NCI-H526 (cell line): ENCODE measurements at places on chromosomes 12 and 14.

DNA sequence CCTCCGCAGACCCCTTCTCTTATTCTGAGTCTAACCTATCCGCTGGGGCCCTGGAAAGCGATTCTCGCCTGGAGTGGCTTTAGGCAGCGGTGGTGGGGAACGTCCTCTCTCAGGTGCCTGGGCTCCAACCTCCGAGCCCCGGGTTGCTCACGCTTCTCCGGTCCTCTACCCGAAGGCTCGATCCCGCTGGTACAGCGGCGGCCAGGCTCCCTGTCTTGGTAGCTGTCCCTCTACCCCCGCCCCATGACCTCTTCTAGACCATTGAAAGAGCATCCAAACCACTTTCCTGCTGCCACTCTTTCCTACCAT is 505 bp upstream of the HEBP1 start:
- DNase-seq, result peak; percentile 34

DNA sequence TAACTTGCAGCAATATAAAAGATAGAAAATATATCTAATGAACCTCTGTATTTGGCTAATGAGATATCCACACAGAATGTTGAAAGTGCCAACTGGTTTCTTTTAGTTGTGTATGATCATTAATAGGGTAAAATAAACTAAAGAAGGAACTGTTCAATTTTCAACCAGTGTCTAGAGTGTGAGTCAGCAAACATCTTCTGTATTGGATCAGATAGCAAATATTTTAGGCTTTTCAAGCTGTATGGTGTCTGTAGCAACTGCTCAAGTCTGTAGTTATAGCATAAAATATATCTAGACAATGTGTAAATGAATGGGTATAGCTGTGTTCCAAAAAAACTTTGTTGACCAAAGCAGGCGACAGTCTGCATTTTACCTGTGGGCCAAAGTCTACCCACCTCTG is 23.5 kb upstream of the NOVA1 start:
- DNase-seq, result no peak

GRCh38 chr14:74507085-74507484 is 13.5 kb downstream of the ISCA2 start:
- DNase-seq, result no peak

DNA sequence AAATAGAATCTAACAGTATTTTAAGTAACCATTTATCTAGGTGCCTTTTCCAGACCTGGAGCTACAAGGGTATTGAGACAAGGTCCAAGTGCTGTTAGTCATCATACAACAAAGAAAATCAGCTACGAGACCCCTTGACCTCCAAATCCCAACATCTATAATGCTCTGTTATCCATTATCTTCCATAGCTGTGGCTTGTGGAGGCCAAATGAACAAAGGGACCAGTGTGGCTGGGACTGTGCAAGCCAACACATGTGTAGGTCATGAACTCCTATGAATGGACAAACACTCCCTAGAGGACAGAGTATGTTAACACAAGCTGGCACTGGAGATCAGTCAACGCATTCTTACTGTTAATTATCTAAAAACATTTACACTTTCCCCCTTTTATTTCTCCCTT is 374.5 kb downstream of the EMP1 start:
- DNase-seq, result no peak

DNA sequence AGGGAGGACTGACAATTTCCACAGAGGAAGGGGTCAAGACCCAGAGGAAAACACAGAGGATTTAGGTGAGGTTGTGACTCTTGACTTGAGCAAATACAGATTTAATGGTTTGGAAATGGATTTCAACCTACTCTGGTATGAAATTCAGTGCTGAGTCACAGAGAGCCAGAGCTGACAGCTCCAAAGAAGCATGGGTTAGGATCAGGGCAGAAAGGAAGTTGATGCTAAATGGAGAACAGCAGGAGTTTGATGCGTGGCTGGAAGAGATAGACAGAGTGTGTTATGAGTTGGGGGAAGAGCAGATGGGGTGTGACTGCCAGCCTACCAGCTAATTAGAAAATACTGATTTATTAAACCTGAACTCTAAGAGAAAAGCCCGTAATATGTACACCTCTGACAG is 272.6 kb downstream of the FOXG1 start:
- DNase-seq, result no peak

DNA sequence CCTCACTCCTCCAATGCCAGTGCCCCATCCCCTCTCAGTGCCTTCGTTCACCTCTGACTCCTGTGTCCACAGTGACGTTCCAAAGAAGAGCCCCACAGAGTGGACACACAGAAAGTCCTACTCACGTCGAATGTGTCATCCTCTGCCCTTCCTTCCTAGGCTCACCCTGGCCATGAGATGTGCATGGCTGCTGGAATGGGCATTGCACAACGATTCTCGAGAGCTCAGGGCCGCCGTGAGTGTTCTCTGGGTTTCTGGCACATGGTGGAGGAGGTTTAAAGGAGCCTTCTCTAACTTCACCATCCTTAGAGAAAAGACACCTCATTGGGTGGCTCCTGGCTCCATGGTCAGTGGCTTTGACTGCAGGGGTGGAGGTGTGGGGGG is 12.8 kb upstream of the CEP170B start:
- no peak for DNase-seq
